ENCODE measurements at places on chromosomes 5 and 9.
A peak's percentile ranks its signal among the peaks of the same experiment; 100 is the strongest.

GRCh38 chr5:10578869-10579268, 15.0 kb downstream of the ANKRD33B start:
- peak; percentile 88 for DNase-seq

DNA sequence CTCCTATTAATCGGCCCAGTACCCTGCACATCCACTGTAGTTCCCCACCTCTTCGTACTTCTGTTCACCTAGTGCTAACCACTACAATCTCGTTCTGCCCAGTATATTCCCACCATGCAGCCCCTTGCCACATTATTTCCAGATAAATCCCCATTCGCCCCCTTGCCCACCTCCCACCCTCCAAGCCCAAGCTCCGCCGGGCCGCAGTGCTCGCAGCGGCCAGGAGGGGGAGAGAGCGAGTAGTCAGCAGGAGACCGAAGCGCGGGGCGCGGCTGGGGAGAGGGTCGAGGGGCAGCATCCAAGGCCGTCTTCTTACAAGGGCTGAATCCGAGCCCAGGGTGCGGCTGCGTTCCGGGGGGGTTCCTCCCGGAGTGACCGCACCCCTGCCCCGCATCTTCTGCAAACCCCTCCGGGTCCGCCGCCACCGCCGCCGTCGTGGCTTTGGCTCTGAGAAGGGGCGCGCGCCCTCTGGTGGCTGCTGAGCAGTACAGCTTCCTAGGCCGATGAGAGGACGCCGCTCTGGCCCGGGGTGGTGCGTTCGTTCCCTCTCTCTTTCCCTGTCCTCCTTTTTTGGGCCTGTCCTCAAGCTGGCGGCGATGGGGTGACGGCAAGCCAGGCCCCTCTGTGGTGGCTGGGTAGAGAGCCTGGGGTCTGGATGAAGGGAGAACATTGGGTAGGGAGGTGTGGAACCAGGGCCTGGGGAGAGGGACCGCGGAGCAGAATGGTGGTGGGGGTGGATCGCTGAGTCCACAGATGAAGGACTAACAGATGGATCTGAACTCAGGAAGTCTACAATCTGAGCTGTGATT, 30.0 kb upstream of the PSD2 start:
- DNase-seq: peak; percentile 83

DNA sequence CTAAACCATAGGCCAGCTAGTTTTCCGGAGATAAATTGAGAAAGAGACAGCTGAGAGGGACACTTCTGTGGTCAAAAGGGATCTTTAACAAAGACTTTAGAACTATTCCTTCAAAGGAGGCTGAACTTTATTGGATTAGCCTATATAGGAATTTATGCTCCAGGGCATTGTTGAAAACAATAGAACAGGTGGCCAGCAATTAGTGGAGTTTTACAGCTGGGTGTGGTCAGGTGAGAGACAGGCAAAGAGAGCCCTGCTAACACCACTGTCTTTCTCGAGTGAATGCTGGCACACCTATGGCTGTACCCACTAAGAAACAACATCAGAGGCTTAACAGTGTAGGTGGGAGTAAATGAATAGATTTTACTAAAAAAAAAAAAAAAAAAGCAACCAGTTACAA, 16.7 kb upstream of the TLR4 start:
- no peak for DNase-seq

- DNase-seq: peak; percentile 66
These were observed 86.2 kb downstream of the PTPN3 start for GRCh38 chr9:109411798-109412352.

DNA sequence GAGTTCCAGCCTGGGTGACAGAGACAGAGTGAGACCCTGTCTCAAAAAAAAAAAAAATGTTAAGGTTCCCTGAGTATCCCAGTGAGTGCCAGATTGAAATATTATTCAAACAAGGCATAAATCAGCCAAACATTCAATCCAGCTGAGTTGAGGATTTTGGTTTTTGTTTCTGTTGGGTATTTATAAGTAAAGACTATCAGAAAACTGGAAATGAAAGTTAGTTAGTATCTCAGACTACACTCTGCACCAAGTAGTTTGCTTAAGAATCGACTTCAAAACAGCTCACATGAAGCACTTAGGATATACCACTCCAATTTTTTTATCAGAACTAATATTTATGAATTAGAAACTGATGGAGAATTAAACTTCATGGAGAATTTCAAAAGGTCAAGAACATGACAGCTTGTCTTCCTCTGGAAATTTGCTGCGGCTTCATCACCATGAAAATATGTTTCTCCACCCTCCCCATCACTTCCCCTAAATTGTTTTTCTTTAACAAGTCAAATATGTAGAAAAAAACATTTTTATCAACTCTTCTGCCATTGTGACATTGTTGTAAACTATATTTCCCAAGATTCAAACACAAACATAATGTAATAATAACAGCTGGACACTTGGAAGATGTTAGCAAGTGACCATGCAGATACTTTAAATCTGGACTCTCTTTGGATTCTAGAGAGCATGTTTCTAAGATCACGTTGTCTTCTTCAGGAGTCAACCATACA, 110.0 kb upstream of the PTGER4 start:
- DNase-seq: no peak

DNA sequence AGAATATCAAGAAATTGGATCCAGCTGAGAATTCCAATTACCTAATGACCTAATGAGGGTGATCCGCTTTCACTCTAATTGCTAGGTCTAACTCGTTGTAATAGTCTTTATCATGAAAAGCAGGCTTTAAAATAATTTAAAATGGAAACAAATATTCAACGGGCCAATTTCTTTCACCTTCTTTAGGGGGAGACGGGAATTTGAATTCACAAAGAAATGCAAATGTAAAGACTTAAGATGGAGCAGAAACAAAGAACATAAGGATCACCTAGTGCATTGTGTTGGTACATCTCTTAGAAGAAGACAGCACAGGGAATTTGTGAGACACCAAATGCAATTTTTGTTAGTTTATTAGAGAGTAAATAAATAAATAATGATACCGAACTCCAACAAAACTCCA, 1.5 kb upstream of the KCNN2 start:
- DNase-seq: no peak

DNA sequence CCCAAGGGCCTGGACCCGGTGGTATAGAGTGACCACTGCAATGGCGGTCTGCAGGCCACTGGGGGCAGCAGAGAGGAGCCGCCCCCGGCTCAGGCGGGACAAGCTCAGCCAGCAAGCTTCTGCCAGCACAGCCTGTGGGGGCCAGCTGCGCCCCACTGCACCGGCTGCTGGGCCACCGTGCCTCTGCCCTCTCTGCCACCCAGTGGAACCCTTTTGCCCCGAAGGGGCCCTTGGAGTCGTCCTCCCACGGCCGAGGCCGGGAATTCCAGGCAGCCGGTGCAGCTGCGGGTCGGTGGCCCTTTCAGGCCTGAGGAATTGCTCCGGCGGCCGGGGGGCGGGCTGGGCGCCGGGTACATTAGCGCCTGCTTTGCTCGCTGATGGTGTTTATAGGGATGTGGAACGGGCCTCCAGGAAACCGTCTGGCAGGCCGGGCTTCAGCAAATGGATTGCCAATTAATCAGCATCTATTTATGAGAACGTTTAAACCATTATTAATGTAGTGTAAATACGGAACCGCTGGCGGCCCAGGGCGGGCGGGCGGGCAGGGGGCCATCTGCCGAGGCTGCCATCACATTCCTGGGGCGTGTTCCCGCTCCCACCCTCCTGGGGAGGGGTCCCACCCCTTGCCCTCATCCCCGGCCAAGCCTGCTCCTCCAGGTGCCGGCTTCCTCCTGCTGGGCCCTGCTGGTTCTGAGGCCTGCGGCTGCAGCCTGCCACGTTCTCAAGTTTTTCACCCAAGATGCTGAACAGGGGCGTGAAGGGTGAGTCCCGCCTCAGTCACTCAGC, 127.4 kb downstream of the BARX1 start:
- DNase-seq: peak; percentile 35

DNA sequence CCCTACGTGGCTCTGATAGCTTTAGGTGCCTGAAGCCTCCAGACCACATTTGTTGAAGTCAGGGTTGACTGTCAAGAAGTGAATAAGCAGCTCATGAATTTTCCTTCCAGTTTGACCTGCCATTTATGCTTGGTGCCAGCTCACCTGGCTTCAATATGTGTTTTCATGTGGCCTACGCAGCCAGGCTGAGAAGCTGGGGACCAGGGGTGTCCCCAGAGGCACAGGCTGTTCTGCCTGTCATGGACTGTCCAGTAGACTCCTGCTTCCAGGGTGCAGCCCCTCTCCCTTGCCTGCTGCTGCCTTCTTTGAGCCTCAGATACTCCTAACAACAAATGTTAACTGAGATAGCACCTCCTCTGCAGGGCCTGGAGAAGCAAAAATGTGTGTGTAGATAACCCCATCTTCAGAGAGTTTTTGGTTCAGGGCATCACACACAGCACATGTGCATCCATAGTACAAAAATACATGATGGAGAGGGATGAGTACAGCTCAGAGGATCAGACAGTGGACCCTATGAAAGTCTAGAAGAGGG, 5.8 kb downstream of the TNFAIP8 start:
- no peak for DNase-seq

DNA sequence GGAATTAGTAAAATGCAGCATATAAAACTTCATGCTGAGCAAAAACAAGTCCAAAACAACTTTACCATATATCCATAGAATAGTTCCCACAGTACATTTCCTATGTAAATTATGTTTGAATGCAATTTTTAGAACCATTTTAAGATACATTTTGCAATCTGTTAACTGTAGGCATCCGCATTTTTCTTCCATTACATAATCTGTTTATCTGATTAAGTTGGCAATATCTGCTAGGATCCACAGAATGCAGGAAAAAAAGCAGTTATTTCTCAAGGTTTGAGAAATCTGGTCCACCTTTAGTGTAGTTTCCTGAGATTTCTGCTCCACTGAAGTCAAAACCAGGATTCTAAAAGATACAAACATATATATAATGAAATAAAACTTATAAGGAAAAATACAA, 6.2 kb downstream of the NUDCD2 start:
- DNase-seq: no peak

- DNase-seq: no peak
These were observed 55.2 kb upstream of the ACTBL2 start for GRCh38 chr5:57537811-57538210.

- DNase-seq: no peak
These were observed 14.2 kb upstream of the LARP1 start for GRCh38 chr5:154740957-154741356.

- no peak for DNase-seq
These were observed 189.7 kb downstream of the PALM2AKAP2 start for GRCh38 chr9:109969573-109970237.

GRCh38 chr5:141517880-141518617, 29.2 kb downstream of the PCDHGC5 start:
- DNase-seq: no peak

GRCh38 chr9:77838986-77839385, 190.9 kb upstream of the GNA14 start:
- no peak for DNase-seq

DNA sequence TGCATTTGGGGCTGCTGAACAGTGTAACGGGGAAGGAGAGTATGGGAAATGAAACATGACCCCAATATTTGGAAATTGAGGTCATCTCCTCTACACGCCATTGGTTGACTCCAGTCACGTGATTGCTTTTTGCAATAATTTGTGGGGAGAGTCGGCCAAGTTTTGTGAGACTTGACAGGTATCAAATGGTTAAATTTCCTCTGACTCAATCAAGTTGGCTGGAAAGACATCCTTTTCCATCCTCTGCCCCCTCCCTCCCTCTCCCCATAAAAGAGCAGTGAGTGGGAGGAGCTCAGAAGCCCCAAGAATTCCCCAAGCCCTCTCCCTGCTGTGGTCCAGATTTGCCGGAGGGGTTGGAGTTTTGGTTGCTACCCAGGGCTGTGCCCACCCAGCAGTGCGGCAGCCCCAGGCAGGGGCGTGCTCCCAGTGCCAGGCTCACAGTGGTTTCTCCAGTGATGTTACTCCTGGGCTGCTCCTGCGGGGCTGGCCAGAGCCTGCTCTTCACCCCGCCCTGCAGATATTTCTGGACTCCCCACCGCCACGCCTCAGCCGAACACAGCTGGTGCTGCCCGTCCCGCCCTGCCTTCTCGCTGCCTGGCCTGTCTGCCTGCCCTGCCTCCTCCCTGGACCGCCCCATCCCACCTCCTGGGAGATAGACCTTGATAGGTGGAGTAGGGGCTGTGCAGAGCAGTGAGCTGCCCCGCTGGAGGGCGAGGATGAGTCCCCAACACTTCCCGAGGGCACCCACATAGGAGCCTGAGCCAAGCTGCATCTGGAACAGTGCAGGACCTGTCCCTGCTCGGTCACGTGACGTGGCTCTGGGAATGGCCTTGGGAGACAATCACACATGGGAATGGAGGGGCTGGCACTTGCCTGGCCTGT, 3.4 kb downstream of the COL5A1 start:
- no peak for DNase-seq

DNA sequence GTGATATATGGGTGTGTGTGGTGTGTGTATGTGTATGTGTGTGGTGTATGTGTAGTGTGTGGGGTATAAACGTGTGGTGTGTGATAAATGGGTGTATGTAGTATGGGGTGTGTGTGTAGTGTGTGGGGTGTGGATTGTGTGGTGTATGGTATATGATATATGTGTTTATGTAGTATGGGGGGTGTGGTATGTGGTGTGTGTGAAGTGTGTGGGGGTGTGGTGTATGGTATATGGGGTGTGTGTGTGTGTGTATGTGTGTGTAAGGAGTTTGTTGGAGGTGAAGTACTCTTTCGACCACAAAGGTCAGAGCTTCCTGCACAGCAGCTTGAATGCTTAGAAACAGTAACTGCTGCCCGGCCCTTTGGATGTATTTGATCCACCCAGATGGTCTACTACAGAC, 145.2 kb upstream of the IQGAP2 start:
- DNase-seq: no peak

- DNase-seq: no peak
These were observed 40.0 kb downstream of the NACC2 start for GRCh38 chr9:136054798-136055714.

- no peak for DNase-seq
These were observed 265.8 kb downstream of the ADAMTSL1 start for GRCh38 chr9:18739641-18740318.

GRCh38 chr5:178199581-178200434, 4.5 kb upstream of the HNRNPAB start:
- no peak for DNase-seq

DNA sequence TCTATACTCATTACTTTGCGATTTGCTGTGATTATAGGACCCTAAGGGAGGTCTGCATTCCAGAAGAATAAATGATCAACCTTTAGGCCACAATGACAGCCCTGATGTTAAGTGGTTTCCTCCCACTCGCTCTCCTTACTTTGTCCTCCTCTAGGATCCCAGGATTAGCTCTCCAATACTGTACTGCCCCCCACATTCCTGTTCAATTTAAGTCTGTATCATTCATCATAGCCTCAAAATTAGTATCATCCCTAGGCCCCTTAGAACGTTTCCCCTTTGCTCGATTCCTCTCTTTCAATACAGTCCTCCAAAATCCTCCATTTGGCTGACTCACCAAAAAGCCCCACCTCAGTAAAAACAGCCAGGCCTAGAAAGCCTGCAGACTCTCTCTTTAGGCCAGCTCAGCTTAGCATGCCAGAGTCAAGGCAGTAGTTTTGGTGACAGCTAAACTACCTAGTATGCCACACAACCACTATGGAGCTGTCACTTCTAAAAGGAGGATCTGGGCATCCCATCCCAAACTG, 24.4 kb downstream of the RNF145 start:
- no peak for DNase-seq

GRCh38 chr9:89603767-89604665, 796 bp upstream of the GADD45G start:
- DNase-seq: peak; percentile 34

GRCh38 chr9:17942498-17942897, 363.6 kb downstream of the SH3GL2 start:
- DNase-seq: no peak

GRCh38 chr5:90585337-90585986, 26.9 kb downstream of the ADGRV1 start:
- DNase-seq: no peak

All from NAMALWA (cell line).